Fibroblast of gingiva (primary cell): ENCODE measurements at places on chromosomes 5 and 9.

DNA sequence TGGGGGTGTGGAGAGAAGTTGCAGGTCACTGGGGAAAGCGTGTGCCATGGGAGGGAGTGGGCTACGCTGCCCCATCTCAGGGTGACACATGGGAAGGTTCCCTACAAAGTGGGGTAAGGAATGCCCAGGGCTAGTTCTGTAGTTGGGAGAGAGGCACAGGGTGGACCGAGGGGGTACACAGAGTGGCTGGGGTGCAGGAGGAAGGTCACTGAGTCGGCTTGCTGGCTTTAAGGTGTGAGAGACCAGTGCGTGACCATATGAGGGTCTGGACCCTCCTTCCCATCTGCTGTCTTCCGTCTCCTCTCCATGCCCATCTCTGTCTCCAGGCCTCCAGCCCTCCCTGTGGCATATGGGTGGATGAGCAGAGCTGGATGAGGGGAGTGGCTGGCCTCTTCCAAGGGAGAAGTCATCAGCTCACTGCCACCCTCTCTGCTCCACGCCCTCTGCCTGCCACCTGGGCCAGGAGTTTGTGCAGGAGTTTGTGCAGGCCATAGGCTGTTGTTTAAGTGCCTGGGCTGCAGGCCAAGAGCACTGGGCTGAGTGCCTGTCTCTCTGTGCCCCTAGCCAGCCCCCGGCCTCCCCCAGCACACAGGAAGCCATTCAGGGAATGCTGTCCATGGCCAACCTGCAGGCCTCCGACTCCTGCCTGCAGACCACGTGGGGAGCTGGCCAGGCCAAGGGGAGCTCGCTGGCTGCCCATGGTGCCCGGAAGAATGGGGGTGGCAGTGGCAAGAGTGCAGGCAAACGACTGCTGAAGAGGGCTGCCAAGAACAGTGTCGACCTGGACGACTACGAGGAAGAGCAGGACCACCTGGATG is 96.8 kb downstream of the PHF2 start:
- DNase-seq = no peak

- DNase-seq = peak; percentile 91
Measured at GRCh38 chr5:96297290-96297689, 135.8 kb downstream of the PCSK1 start.

- DNase-seq = no peak
Measured at GRCh38 chr5:106923409-106923808, 747.3 kb downstream of the EFNA5 start.

DNA sequence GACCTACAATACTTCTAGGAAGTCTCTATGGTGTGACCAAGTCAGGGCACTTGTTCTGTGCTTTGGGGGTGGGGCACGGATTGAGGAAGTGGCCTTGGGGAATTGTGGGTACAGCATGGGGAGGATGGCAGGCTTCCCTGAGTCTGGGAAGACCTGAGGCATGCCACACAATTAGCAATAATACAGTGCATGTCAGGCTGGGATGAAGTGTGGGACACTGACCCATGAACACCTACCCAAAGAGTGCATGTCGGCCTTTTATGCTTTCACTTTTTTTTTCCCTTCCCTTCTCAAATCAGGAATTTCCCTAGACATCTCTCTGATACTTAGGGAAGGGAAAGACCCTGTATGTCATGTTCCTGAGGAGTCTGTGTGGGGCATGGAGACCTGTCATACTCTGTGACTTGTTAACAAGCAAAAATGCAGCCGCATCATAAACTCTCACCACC is 146.4 kb downstream of the PALM2AKAP2 start:
- no peak for DNase-seq

GRCh38 chr5:61915646-61916045 is 390.4 kb upstream of the KIF2A start:
- no peak for DNase-seq

GRCh38 chr5:133376986-133377385 is 235.4 kb downstream of the FSTL4 start:
- DNase-seq = no peak

GRCh38 chr5:32526810-32527209 is 58.5 kb upstream of the SUB1 start:
- no peak for DNase-seq

DNA sequence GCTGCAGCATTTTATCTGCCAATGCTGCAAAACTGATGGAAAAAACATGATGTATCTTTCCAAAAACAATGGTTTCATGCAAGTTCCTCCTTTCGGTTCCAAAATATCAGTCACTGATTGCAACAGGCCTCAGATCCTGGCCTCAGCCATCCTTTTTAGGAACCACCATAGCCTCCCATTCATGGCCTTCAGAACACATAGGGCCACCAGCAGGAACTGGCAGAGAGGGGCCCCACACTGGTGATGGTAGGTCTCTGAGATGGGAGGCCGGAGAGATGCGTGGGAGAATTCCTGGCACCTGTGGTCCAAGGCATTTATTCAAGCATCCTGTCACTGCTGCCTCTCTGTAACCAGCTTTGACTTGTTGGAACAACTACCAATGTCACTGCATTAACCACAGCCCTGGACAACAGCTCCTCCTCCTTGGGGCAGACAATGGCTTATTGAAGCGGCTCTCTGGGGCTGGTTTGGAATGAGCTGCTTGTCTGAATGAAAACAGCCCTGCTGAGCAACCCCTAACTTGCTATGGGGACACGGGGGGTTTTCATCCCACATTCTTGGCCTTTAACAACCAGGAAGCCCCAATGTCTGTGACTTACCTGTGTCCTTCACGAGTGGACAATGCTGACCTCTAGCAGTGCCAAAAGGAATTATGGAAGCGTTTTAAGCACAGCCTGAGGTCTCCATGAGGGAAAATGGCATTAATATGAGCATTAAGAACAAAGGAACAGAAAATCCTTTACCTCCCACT is 108.1 kb downstream of the LHFPL2 start:
- DNase-seq = peak; percentile 54

- DNase-seq = no peak
Measured at GRCh38 chr5:44401611-44402010, 12.4 kb upstream of the FGF10 start.

GRCh38 chr5:72468606-72469005 is 38.6 kb downstream of the ZNF366 start:
- DNase-seq = no peak

- DNase-seq = no peak
Measured at GRCh38 chr9:1918622-1919021, 96.5 kb upstream of the SMARCA2 start.

DNA sequence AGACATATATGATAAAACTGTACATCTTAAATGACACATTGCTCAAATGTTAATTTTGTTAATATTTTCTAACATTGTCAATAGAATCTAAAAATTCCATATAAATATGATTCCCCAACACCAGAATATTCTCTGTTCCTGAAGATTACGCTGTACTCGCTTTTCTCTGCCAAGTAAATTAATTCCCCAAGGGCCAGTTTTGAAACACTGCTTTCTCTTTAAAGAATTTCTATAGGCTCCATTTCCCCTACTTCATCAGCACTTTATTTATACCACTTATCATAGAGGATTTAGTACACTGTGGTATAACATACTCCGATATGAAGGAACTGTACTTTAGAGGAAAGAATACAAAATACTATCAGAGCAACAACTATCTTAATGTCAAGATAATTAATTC is 101.4 kb upstream of the ACOT12 start:
- DNase-seq = no peak

- DNase-seq = peak; percentile 57
Measured at GRCh38 chr5:177113566-177114424, 19.8 kb upstream of the NSD1 start.

GRCh38 chr9:4138781-4139180 is 161.1 kb downstream of the GLIS3 start:
- DNase-seq = no peak

DNA sequence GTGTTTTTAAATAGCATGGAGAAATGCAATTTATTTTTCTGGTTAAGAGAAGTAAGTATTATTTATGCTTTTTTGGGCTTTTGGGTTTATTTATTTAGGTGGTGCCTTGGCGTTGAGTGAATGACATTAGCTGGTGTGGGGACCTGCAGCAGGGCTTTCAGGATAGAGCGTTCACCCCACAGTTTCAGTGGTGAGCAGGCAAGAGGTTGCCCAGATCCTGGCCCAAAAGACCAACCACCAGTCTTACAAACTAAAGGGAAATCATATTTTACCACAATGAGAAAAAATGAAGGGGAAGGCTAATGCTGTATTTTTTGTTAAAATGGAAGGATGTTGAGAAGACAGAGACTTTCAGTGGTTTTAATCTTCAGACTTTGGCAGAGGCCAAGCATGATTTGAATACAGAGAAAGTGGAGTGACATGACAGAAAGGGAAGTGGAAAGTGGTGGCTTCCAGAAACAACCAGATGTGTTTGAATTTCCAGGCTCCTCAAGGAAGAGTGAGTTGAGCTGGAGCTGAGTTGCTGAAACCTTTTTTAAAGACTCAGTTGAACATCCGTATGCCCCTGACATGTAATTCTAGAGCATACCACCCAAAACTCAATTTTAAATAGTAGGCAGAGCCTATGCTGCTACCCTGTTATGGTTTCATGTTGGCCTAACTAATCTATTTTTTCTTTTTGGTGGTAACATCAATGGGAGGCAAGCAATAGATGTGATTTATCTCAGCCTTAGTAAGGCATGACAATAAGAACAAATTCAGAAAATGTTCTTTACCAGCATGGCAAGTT is 94.8 kb downstream of the AOPEP start:
- DNase-seq = no peak

DNA sequence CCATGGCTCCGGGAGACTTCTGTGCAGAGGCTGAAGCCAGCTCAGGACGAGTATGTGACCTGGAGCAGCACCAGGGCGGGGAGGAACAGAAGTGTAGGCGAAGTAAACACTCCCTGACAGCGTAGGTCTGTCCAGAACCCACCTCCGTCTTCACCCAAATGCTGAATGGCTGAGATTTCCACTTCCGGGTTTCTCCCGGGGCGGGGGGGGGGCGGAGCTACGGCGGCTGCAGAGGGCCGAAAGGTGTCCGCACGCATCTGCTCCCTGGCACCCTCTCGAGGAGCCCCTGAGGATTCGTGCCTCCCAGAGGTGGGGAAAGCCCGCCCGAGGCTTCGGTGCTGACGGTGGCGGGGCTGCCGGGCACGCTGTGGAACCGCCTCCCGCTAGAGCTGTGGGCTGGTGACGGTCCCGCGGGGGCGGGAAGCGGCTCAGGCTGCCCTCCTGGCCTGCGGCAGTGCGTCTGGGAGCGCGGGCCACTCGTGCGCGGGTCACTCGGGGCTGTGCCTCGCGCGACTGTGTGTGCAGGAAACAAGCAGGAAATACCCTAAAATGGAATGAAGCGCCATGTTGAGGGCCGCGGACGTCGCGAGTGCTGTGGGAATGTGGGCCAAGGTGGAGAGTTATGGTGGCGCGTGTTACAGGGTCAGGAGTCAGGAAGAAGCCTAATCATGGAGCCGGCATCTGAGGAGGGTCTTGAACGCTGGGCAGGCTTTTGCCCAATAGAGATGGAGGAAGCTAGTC is 1425.4 kb downstream of the FOXD4L5 start:
- DNase-seq = peak; percentile 41

DNA sequence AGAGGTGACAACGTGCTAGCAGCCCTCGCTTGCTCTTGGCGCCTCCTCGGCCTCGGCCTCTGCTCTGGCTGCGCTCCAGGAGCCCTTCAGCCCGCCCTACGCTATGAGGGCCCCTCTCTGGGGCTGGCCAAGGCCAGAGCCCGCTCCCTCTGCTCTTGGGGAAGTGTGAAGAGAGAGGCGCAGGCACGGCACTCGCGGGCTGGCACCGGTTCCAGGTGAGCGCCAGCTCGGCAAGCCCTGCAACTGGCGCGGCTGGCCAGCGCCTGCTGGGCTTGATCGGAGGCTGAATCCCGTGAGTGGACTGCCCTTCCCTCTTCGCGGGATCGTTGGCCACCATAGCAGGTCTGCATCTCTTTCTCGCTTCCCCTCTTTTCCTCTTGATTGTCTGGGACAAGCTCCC is 298.0 kb upstream of the PTPRD start:
- DNase-seq = no peak

DNA sequence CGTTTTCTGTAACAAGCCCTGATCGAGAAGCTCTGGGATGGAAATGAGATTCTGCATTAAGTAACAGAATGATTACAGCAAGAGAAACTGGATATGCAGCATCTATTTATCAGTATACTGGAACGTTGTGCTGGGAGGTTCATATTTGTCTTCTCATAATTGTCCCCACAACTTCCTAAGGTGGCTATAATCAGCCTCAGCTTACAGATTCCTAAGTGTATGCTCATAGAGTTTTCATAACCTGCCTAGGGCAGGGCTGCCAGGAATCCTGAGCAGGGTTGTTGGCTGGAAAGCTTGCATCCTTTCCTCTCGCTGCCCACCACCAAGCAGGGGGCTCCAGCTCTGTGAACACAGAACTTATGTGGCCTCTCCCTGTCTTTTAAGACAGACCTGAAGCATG is 70.2 kb downstream of the FNBP1 start:
- DNase-seq = no peak

GRCh38 chr5:112303685-112304084 is 115.4 kb downstream of the EPB41L4A start:
- DNase-seq = no peak

GRCh38 chr5:78628270-78628992 is 20.1 kb downstream of the LHFPL2 start:
- DNase-seq = no peak

GRCh38 chr9:106816524-106816923 is 46.4 kb upstream of the ZNF462 start:
- DNase-seq = no peak

DNA sequence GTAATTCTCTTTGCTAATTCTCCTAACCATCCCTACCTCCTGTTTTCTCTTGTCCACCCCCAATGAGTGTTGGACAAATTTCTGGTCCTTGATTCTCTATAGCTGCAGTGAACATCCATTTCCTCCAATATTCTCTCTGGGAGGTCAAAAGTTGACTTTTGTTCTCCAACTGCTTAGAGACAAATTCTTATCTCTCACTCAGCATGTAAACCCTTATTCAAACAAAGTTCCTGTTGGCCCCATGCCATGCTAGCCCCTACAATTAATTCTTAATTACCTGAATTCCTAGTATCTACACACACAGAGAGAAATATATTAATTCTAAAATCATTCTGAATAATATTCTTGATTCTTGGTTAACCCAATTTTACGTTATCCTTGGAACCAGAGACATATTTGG is 472.9 kb upstream of the ACTBL2 start:
- no peak for DNase-seq

DNA sequence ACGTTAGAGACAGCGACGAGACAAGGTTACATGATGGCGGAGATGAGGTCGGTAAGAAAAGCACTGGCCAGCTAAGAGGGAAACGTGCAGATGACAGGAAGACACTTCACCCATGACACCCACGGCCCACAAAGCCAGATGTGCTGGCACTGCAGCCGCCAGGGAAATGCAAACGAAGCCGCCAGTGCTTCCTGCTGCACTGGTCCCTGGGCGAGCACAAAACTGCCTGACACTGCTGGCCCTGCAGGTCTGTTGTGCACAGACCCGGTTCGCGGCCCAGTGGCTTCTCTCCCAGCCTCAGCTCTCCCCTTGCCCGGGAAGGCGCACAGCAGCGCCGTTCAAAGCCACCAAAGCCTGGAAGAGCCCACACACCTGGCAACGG is 20.3 kb downstream of the QSOX2 start:
- no peak for DNase-seq

DNA sequence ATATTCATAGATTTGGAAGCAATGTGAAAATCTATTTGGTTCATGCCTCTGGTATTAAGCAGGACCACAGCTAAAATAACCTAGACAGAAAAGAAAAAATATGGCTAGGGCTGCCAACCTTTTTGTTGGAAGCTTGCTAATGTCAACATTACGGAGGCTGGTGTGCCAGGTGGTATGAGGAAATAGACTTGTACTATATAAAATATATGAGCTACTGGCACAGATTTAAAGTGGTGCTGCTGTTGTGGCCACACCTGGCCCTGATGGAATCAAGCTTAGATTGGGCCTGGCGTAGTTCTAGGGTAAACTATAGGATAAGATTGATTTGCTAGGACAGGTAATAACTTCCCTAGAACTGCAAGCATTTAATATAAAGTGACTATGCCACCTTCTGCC is 10.6 kb upstream of the PARP8 start:
- no peak for DNase-seq
